Myocyte (in vitro differentiated cells): ENCODE measurements at places on chromosomes 5 and 9. TPM values are rescaled to one million over a fixed set of nuclear protein-coding genes. Genes with fewer than 3 reads are reported as not detected.

Gene LIX1
- total RNA-seq: not detected in 2 replicates

Gene TYRP1
- total RNA-seq: not detected in 2 replicates

DNA sequence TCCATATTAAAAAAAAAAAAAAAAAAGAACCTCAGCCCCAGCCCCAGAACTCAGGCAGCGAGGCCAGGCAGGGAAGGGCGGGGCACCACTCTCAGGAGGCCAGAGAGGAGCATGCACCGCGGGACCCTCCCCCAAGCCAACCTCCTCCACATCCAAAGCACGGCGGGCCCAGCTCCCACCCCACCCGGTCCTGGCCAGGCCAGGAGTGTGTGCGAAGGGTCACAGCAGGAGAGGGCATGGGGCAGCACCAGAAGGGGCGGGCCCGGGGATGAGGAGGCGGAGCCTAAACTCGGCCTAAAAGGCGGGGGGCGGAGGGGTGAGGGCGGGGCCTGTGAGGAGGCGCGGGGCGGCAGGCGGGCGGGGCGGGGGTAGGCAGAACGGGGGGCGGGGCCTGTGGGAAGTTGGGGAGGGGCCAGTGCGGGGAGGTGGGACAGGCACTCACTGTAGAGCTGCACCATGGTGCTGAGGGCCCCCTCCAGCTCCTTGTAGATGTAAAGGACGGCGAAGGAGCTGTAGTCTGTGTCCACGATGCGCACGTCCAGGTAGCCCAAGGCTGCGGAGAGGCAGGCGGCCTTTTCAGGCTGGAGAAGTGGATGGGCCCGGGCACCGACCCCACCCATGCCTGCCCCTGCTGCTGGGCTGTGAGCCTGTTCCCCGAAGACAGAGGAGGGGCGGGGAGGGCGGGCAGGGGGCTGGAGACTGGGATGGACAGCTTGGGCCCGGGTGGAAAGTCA, 1.2 kb downstream of the LCN15 start:
- no peak for DNase-seq

GRCh38 chr5:118862596-118862995, 125.8 kb downstream of the DTWD2 start:
- DNase-seq: no peak

GRCh38 chr5:17064241-17064640, 128.2 kb upstream of the MYO10 start:
- no peak for DNase-seq
